NCI-H2107 (cell line): ENCODE measurements at places on chromosomes 12 and 14.

GRCh38 chr12:639988-640387 lies 23.3 kb downstream of the NINJ2 start:
- no peak for DNase-seq

GRCh38 chr12:113069149-113069548 lies 12.6 kb downstream of the DTX1 start:
- DNase-seq, result no peak

GRCh38 chr14:24307156-24307574 lies 612 bp downstream of the CIDEB start:
- DNase-seq, result no peak

- DNase-seq, result no peak
Observed at GRCh38 chr12:89672589-89672979, 36.1 kb downstream of the ATP2B1 start.

- no peak for DNase-seq
Observed at GRCh38 chr12:40587421-40587820, 104.8 kb upstream of the CNTN1 start.

- DNase-seq, result no peak
Observed at GRCh38 chr12:57343703-57344378, 87.0 kb downstream of the R3HDM2 start.

DNA sequence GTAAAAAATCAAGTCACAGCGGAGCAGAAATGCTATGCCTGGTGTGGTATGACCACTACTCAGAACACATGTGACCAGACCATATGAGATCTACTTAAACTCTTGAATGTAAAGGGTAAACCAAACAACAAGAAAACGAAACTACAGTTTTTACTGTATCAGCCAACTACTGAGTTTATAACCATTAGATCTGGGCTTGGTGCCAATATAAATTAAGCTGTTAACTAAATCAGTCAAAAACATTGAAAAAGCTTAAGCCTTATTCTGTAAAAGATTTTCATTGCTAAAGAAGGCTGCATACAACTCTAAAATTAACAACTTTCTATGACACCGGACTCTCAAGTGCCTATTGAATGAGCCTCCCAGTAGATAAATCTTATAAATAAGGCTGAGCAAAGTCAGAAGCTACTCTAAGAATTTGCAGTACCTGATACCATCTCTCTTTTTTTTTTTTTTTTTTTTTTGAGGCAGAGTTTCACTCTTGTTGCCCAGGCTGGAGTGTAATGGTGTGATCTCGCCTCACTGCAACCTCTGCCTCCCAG lies 35.4 kb downstream of the SPTLC2 start:
- DNase-seq, result no peak

GRCh38 chr12:114834621-114835020 lies 150.6 kb upstream of the TBX3 start:
- DNase-seq, result no peak

DNA sequence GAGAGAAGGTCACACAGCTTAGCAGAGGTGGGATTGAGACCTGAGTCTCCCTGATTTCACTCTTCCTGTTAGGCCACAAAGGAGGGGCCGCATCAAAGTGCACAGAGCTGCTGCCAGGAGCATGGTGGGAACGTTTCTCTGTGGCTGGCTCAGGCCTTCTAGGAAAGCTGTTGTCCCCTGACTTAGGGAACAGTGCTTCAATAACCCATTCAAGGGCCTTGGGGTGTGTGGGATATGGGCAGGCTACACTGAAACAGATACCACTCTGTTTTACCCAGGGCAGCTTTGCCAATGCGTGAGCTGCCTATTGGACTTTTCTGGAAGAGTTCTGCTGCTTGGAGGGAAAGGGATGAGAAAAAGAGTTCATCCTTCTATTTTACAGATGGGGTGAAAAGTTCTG lies 110.0 kb downstream of the ADCK1 start:
- DNase-seq, result no peak

DNA sequence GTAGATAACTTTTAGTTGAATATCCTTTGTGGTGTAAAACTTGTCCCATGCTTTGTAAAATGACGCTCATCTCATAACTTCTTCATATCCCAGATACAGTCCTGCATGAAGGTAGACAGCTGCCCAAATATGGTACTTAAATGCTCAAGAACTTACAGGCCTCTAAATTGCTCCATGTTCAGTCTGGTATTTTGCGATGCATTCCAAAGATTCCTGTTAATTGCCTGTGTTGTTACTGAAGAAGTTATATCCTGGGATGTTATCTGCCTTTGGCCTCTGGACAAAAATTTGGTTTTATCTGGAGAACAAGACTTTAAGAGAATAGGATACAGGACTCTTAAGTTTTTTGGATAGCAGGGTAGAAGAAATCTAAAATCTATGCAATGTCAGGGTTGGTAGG lies 473.0 kb downstream of the PCNX1 start:
- DNase-seq, result no peak

DNA sequence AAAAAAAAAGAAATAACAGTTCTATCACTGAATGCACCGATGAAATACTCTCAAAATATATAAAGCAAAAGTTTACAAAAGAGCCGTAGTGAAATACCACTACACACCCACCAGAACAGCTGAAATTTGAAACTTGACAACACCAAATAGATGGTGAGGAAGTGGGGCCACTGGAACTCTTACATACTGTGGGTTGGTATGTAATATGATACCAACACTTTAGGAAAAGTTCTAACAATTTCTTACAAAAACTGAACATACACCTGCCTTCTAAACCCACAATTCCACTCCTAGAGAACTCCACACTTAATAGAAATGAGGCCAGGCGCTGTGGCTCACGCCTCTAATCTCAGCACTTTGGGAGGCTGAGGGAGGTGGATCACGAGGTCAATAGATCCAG lies 14.1 kb downstream of the EIF5 start:
- DNase-seq, result no peak

GRCh38 chr12:117497407-117497806 lies 136.0 kb upstream of the NOS1 start:
- no peak for DNase-seq

- no peak for DNase-seq
Observed at GRCh38 chr12:92332552-92332951, 186.9 kb upstream of the BTG1 start.

DNA sequence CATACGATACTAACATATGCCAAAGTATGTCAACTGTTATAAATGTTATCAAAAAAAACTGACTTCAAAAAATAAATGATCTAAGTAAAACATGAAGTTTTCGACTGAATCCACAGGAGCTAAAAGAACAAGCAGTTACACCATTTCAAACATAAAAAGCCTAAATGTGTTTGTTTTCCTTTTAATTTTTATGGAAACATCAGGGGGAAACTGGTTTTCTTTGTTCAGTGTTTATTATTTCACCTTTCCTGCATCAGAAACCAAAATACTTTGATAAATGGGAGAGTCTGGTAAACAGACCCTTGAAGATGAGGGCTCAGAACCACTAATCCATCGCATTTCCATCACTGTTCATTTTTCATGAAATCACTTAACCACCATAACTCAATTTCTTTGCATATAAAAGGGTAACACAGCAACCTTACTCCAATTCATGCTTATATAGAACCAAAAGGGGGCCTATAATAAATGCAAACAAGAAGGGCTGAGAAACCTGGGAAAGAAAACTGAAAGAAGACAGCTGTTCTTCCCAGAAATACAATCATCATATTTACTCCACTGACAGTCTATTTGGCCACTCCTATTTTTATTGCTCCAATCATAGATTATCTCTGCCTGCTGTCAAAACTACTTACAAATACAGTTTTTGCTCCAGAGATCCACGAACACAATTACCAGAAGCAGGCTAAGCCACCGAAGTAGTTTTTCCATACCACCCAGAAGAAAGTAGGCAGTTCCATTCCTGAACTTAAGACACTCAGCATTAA lies 17.0 kb downstream of the FGD6 start:
- DNase-seq, result no peak
